Posterior vena cava (tissue), 2 donors: ENCODE measurements at places on chromosomes 6 and 20.

DNA sequence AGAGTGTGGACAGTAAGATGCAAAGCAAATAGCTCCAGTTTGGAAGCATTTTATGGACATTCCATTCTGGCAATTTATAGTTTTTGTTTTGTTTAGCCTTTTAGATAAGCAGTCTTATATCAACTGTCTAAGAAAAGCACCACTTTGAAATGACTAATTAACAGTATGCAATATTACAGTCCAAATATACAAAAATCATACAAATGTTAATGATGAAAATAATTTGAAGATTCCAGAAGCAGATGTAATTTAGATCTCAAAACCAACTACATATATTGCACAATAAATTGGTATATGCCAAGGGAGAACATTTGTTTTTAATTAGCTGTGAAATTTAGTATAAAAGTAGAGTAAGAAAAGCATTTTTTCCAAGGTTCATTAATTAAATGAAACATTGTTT, 158.8 kb downstream of the KIF6 start:
- DNase-seq, result no peak

GRCh38 chr6:170127151-170127550, 163.7 kb downstream of the DLL1 start:
- DNase-seq, result peak; percentile 56

- no peak for DNase-seq
Observed at GRCh38 chr6:163730246-163731210, 316.0 kb downstream of the QKI start.

GRCh38 chr6:93036835-93037234, 382.5 kb downstream of the EPHA7 start:
- DNase-seq, result no peak

DNA sequence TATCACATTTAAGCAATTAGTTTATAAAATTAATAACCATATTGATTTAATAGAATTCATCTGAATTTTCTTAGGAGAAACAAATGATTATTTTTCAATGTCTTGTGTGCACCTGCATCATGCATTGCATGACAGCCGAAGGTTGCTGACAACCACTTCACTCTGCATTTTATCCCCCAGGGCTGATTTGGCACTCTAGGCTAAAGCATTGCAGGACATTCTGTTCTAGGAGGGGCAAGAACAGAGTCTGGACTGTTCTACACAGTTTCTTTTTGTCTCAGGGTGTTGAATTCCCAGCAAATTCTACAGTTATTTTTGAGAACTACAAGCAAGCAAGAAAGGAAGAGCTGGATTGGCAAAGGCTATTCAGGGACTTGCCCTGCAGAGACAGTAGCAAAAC, 570.4 kb upstream of the EYS start:
- no peak for DNase-seq

DNA sequence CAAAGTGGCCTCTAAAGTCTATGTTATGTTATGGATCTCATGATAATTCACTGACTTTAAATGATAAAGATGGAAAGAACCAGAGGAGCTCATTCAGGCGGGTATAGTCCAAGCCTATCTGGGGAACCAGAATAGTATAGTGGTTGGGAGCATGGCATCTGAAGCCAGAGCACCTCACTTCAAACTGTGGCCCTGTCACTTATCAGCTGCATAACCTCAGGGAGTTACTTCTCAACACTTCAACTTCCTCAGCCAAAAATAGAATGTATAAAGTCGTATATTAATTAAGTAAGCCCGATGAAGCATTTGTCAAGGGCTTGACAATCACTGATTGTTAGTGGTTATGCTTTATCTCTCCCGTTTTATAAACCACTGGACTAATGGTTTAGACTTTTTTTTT, 112.7 kb downstream of the RTN4IP1 start:
- no peak for DNase-seq

DNA sequence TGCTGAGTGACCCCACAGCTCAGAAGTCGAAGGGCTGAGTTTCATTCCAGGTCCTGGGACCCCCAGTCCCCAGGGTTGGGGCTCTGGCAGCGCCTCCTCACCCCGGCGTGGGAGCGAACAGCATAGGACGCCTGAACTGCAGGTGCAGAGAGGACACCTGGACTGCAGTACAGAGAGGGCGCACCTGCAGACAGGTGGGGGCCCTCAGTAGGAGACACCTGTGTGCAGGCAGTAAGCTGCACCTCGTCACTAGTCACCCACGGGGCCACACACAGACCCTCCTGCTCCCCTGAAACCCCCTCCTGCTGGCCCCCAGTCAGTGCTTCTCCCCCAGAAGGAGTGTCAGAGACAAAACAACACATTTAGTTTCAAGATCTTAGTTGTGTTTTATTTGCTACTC, 8.6 kb upstream of the NKAIN4 start:
- no peak for DNase-seq
